Mucosa of gallbladder (tissue), 1 donor: ENCODE measurements at places on chromosomes 2 and 18.
A peak's percentile ranks its signal among the peaks of the same experiment; 100 is the strongest.

DNA sequence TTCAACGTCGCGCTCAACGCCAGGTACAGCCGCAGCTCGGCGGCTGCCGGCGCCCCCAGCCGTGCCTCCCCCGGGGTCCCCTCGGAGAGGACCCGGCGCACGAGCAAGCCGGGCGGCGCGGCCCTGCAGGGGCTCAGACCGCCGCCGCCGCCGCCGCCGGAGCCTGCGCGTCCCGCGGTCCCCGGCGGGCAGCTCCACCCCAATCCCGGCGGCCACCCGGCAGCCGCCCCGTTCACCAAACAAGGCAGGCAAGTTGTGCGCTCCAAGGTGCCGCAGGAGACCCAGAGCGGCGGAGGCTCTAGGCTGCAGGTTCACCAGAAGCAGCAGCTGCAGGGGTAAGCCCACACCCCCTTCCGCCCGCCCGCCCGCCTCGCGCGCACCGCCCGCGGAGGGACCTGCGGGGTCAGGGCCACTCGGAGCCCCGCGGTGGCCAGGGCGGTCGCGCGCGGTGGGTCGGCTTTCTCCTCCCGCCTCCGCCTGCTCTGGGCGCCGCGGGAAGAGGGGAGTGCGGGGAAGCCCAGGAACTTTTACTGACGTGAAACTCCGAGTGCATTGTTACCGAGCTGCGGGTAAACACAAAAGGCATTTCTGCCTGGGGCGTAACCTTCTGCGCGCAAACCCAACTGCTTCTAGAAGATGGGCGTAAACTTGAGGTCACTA, 861 bp downstream of the LTBP1 start:
- no peak for DNase-seq

GRCh38 chr2:187168720-187169713, 279.0 kb downstream of the CALCRL start:
- no peak for DNase-seq

- peak; percentile 70 for DNase-seq
Observed at GRCh38 chr2:174012347-174013314, 47.5 kb upstream of the SP3 start.

GRCh38 chr2:181682795-181683517, 2.6 kb upstream of the NEUROD1 start:
- DNase-seq: no peak

DNA sequence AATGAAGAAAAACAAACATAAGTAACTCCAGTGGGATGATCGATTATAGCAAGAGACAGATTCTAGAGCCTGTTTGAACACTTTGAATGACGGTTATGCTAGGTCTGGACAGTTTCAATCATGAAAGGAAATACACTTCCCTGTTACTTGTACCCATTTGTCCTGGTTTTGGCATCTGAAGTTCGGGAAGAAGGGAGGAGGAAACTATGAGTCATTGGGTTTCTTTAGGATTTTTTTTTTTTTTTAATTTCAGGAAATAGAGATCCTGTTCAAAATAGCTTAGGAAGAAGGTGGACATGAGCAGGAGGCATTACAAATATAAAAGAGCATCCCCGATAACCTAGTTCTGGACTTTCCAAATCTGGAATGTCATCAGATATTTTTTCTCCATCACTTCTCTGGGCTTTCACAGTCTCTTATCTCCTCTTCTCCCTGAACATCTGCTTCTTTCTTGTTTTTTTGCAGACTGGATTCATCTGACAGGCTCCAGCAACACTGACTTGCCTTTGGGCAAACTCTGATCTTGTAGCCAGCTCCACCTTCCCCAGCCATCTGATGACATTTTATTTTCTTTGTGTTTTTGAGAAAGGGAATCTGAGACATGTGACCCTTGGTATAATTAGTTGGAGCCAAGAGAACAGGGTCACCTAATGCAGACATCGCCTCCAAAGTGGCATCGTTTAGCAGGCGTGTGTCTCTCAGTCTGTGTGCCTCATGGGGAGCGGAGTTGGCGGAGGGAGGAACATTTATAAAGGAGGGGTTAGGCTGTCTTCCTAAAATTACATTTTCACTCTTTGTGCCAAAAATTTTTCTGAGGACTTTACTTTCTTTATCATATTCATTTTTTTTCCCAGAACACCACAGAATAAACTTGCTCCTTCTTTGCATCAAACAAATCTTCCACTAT, 195.3 kb upstream of the EPHA4 start:
- DNase-seq: no peak

DNA sequence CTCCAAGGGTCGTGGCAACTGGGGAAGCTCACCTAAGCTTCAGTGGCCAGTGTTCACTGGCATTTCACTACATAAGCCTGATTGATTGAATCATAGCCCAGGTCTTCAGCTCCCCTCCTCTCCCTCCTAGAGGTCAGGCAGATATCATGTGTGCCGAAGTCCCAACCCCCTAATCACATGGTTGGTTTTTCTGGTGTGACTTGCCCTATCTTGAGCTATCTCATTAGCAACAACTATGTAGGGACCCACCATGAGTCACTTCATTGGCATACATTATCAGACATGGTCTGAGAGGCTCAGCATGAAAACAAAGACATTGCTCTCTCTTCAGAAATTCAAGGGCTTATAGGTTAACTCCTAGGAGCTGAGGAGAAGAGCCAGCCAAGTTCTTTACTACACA, 76.8 kb downstream of the LYPD1 start:
- DNase-seq: no peak

- DNase-seq: peak; percentile 47
Observed at GRCh38 chr2:217530392-217531090, 472.3 kb downstream of the TNS1 start.
